ENCODE measurements at places on chromosomes 3 and 15.

- no peak for DNase-seq
These were observed 257.7 kb upstream of the PROK2 start for GRCh38 chr3:72042397-72043203.

- DNase-seq = peak; percentile 39
These were observed 57.6 kb upstream of the NR2E3 start for GRCh38 chr15:71752604-71753289.

DNA sequence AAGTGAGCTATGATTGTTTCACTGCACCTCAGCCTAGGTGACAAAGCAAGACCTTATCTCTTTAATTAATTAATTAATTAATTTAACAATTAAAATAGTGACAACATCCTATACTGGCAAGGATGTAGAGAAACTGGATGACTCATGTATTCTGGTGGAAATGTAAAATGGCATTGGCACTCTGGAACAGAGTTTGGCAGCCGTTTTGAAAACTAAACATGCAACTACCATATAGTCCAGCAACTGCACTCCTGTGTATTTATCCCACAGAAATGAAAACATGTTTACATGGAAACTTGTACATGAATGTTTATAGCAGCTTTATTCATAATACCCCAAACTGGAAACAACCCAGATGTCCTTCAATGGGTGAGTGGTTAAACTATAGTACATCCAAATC, 56.6 kb downstream of the ANP32A start:
- no peak for DNase-seq

DNA sequence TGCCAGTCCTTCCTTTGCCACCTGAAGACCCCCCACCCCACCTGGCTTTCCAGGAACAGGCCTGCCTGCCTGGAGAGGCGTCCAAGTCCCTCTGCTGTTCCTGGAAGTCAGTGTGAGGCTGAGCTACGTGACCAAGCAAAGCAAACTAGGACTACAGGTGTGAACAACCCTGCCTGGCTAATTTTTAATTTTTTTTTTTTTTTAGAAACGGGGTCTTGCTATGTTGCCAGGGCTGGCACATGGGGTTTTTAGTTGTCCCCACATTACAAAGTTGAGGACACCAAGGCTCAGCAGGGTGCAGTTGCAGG, 17.4 kb downstream of the HEMK1 start:
- no peak for DNase-seq

GRCh38 chr15:33007303-33007855, 187.1 kb downstream of the FMN1 start:
- DNase-seq = peak; percentile 13

DNA sequence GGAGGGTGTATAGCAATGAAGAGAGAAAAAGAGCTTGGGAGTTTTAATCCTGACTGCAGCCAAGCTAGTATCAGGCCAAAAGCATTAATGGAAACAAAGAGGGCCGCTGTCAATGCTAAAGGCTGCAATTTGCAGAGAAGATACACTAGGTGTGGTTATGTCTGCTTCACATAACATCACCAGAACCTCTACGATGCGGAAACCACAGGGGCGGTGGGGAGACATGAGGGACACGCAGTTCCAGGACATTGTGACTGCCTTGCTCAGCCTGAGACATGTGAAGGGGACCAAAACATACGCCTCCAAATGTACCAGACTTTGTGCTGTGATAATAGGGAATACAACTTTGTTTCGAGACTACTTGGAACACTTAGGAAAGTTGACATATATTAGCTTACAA, 88.4 kb downstream of the APBA2 start:
- DNase-seq = no peak

DNA sequence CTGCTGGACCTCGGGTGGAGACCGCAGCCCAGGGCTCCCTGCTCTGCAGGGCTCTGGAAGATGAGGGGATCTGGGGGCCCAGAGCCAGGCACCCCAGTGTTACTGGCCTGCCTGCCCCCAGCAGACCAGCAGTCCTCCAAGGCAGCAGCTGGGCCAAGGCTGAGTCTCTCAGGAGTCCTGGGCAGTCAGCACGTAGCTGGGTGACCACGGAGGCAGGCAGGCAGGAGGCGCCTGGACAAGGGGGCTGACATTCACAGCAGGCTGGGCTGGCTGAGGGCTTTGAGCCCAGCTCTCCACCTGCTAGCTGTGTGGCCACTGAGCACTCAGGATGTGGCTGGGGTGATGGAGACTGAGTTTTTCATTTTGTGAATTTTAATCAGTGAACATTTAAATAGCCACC, 67.9 kb downstream of the IQSEC1 start:
- no peak for DNase-seq

- no peak for DNase-seq
These were observed 17.6 kb downstream of the MTMR14 start for GRCh38 chr3:9666704-9667445.

DNA sequence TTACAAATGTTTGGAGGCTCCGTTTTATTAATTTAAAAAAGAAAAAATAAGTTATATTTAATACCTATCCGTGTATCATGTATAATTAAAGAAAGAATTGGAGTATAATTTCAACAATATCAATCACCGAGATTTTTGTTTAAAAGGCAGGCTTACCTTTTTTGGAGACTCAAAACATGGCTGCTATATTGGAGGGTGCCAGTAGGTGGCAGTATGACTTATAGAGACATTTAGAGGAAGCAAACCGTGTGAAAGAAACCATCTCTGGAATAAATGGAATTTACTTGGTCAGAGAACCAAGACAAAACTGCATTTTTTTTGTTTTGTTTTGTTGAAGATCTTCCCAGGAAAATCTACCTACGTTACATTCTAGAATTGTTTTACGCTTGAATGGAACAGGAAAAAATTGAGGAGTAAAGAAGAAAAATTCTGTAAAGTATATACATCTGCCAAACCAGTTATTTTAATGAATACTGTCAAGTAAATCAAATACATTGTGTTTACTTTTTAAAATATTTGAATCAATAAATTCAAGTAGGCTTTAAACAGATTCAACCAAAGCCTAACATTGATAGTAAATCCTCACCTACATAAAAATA, 802.6 kb upstream of the ALCAM start:
- peak; percentile 25 for DNase-seq
